ENCODE measurements at places on chromosomes 5 and 9. TPM values are rescaled to one million over a fixed set of nuclear protein-coding genes. Genes with fewer than 3 reads are reported as not detected.

CTXN3 gene
- polyA plus RNA-seq = not detected

MCCC2 gene
- 41.0 TPM for polyA plus RNA-seq

ZNF367 gene
- 10.6 TPM for polyA plus RNA-seq

FBP1 gene
- polyA plus RNA-seq = 23.9 TPM

PDE6A gene
- 0.22 TPM for polyA plus RNA-seq

TEX48 gene
- not detected for polyA plus RNA-seq

MSMP gene
- polyA plus RNA-seq = 0.53 TPM

DNA sequence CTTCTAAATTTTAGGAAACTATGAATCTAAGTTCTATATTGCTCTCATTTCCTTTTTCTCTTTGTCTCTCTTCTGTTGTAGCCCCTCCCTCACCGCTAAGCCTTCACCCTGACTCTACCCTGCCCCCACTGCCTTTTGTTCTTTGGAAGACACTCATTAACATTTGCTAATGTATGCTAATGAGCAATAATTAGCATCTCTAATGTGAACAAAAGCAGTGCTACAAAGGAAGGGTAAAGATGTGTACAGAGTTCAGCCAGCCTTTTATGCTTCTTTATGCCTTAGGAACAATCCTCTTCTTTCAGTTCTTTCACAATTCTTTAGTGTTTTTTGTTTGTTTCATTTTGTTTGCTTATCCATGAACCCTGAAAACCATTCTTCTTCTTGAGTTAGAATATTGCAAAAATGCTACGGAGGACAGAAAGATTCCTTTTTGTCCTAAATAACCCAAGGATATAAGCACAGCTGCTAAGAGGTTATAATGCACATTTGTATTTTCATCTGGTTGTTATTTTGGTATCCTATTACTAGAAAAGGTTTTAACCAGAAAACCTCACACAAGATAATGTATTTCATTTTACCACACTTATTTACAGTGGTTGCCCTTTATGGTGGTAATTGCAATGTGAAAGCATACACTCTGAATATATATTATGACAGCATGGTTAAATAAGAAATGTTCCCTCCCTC is 159.3 kb downstream of the TMC1 start:
- no peak for DNase-seq

DNA sequence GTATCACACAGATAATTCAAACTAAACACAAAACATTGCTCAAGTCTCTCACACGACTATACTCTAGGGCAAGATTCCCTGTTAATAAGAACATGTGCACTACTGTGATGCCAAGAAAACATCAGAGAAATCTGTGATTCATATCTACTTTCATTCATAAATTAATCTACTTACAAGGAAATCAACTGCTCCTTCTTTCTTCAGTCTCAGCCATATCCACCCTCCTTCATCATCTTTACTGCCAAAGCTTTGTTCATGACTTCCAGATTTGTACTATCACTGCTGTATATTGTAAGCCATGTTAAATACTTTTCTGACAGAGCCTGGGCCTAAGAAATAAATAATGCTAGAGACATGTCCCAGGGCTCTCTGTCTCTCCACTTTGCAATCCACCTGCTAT is 35.1 kb downstream of the CTNNAL1 start:
- DNase-seq = no peak

- no peak for DNase-seq
Measured at GRCh38 chr9:19998823-19999455, 210.1 kb upstream of the SLC24A2 start.

- DNase-seq = no peak
Measured at GRCh38 chr5:104904561-104904960, 1342.0 kb upstream of the NUDT12 start.

DNA sequence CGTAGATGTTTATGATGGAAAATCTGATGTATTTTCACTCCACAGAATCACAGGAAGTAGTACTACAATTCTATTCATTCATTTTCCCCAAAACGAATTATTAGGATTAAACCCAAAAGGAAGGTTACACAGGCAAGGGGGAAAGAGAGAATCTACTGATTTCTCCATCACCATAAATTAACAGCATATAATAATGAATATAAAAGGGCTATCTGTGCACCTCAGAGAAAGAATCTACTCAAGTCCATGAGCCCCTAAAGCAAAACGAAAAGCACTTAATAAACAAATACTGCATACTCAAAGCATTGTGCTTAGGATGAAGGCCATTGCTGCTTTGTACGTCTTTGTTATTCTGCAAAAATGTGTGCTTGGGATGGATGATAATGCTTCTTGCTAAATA is 740.5 kb upstream of the SEMA6A start:
- no peak for DNase-seq

GRCh38 chr9:21510806-21511205 is 28.7 kb upstream of the IFNE start:
- DNase-seq = no peak

DNA sequence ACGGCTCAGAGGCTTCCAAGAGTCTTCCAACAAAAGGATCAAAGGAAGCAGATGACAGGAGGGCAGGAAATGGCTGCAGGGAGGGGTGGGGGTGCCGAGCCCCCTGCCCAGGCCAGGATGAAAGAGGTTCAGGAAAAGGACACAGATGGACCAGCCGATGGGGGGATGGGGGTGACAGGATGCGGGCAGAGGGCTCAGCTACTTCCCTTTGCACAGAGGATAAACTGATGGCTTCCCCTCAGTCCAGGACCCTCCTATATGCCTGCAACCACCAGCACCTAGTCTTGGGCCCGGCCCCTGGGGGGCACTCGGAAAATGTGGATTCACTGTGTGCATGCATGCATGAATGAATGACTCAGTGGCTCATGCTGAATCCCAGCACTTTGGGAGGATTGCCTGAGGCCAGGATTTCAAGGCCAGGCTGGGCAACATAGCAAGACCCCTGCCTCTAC is 148.2 kb downstream of the C9orf50 start:
- no peak for DNase-seq

- DNase-seq = no peak
Measured at GRCh38 chr9:80156262-80156661, 584.5 kb downstream of the TLE4 start.
